Vagina (tissue), 2 donors: ENCODE measurements at places on chromosomes 6 and 20. TPM values are rescaled to one million over a fixed set of nuclear protein-coding genes. Genes with fewer than 3 reads are reported as not detected.

POU3F2 gene
- total RNA-seq = not detected

UBD gene
- total RNA-seq = not detected

DNA sequence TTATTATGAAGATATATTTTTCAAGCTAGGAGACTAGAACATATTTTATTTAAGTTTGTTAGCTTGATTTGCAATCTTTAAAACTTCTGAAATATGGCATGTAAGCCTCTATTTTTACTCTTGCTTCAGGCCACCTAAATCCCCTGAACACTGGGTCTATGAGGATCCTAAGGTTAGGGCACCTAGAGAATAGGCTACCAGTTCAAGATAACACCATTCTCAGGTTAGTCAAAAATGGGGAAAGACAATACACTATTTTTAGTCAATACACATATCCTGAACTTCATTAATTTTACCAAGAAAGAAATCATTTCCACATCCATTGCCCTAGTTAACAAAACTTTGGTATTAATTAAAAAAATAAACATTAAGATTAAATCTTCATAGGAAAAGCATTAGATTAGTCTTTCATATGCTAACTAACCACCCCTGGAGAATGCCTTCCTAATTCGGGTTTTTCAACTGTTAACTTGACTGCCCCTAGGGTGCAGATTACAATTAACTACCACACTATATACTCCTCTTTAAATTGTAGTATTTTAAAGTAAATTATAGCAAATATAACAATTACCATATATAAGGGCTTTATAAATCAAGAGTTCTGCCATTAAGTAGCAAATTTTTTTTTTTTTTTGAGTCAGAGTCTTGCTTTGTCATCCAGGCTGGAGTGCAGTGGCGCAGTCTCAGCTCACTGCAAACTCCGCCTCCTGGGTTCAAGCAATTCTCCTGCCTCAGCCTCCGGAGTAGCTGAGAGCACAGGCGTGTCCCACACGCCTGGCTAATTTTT is 6.7 kb upstream of the HSF2 start:
- no peaks in the 10 kb centered on the region for H3K4me1 ChIP-seq
- H3K27me3 ChIP-seq = no peaks in the 10 kb centered on the region
- no peak overlapping the region for H3K4me3 ChIP-seq
- no peak for DNase-seq
- no peak overlapping the region for H3K27ac ChIP-seq

DNA sequence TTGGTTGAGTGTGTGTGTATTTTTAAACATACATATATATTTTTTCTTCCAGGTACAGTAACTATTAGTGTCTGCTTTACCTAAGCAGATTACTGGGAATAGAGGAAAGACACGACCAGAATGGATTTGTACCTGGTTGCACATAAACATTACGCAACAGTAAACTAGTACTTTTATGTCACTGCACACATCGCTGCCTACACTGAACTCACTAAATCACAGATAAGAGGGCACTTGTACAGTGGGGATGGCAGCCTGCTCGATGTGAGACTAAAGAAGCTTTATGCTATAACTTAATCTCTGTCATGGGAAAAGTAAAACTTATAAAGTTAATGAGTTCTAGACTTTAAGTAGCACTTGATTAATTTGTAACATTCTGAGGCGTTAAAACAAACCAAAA is 89.5 kb upstream of the SIM1 start:
- no peaks in the 10 kb centered on the region for H3K27me3 ChIP-seq
- no peaks in the 10 kb centered on the region for H3K4me1 ChIP-seq
- DNase-seq = no peak
- no peak overlapping the region for H3K4me3 ChIP-seq
- no peaks in the 10 kb centered on the region for H3K36me3 ChIP-seq
- H3K27ac ChIP-seq = no peak overlapping the region
